ENCODE measurements at places on chromosomes 2 and 18. TPM values are rescaled to one million over a fixed set of nuclear protein-coding genes. Genes with fewer than 3 reads are reported as not detected.

LAMA3 gene
- 0.50 TPM for total RNA-seq

FSHR gene
- total RNA-seq = 0.38 TPM

NEU2 gene
- not detected for total RNA-seq

MYCN gene
- 2.6 TPM for total RNA-seq

REG1A gene
- total RNA-seq = not detected

FANCL gene
- total RNA-seq = 13.8 TPM

AQP4 gene
- total RNA-seq = 0.22 TPM

Data from astrocyte (in vitro differentiated cells and primary cell).